ENCODE measurements at places on chromosomes 13 and 19.

DNA sequence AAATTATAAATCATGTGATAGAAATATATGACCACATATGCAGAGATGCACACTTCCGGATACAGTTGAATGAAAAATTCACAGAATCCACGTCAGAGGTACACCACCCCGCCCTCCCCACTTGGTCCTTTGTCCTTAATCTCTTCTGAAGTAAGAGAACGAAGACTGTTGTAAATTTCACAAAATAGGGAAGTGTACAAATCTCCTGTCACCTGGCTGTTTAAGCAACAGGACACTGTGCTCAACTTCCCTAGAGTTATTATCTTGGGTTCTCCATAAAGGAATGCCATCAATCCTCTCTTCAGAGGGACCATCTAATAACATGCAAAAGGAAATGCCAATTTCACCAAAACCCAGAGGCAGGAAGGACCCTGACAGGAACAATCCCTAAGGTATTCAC is 10.5 kb upstream of the CEACAM6 start:
- DNase-seq = no peak

DNA sequence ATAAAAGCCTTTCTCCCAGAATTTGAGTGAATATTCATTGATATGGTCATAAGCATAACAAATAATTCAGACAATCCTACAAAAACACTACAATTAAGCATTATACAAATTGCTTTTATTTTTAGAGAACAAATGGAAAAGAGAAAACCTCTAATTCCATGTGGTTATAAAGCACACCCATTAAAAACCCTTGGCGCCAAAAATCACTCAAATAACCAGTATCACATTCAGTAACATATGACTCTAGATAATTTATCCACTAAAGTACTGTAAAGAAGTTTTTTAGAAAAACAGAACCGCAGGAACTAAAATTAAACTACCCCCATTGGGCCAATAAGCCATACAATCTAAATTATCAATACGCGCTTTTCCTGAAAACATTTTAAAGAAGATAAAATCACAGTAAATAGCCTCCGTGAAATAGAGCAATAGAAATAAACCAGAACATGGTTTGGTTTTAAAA is 569 bp downstream of the LCP1 start:
- no peak for DNase-seq

DNA sequence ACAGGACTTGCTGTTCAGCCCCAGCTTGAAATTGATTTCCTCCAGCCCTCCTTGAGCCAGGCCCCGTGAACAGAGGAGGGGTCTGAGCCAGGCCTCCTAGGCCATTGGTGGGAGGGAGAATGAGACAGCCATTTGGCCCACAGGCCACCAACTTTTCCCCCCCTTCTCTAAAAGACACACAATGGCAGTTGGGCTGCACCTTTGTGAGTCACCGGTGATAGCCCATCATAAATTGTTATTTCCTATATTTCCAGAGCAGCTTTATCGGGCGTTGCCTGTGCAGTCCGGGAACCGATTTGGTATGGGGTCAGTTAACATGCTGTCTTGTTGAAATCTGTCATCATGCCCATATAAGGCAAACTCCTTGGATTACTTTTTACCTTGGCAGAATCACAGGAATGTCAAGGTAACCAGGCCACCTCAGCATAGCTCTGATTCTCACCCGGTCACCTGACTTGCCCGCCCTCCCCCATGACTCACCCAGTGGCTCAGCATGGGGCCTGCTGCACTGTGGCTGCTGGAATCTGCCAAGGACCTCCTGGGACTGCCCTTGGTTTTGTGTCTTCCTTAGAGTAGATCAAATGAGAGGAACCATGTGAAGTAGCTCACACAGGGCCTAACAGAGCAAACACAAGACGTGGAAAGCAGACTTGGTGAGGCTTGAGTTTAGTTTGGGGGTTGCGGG is 36.1 kb downstream of the ACTN4 start:
- no peak for DNase-seq

DNA sequence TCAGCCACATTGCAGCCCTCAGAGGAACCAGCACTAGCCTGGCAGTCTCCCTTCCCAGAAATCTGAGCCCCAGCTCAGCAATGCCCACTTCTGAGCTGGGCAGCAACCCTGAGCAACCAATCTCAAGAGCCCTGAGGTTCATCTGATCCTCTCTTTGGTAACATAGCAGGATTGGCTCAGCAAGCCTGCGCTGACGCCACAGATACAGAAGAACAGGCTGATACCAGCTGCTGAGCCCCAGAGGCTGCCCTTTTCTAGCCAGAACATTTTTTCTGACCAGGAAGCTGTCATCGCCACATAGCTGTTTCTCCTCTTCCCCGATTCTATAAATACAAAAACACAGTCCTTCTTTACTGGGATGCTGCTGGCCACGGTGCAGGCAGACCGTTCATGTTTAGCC is 59.8 kb downstream of the TRPM4 start:
- DNase-seq = no peak

GRCh38 chr13:80339912-80340650 is 845 bp downstream of the SPRY2 start:
- no peak for DNase-seq

GRCh38 chr19:5637971-5638370 is 15.1 kb downstream of the SAFB start:
- no peak for DNase-seq

- no peak for DNase-seq
Measured at GRCh38 chr13:47598340-47598911, 402.6 kb downstream of the SUCLA2 start.

- DNase-seq = peak; percentile 29
Measured at GRCh38 chr19:2543463-2544442, 67.8 kb downstream of the GADD45B start.

GRCh38 chr13:26629260-26629825 is 71.9 kb downstream of the WASF3 start:
- DNase-seq = no peak

GRCh38 chr13:54841682-54842081 is 1813.1 kb downstream of the OLFM4 start:
- DNase-seq = no peak

GRCh38 chr19:17629760-17630159 is 58.4 kb downstream of the UNC13A start:
- DNase-seq = no peak

DNA sequence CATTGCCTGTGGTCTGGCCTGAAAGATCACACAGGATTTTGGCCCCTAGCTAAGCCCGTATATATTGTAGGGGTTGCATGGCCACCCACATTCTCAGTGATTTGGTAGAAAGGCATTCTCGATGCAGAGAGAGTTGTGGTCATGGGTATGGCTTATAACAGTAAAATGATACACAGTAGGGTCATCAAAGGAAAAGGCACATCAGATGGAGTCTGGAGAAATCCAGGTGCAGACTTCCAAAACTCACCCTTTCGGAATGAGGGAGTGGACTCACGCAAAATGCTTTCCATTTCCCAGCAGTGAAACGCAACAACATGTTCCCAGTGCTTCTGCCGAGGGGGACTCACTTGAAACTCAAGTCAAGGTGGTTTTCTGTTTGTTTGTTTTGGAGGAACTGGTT is 802.5 kb upstream of the SLITRK1 start:
- DNase-seq = no peak

DNA sequence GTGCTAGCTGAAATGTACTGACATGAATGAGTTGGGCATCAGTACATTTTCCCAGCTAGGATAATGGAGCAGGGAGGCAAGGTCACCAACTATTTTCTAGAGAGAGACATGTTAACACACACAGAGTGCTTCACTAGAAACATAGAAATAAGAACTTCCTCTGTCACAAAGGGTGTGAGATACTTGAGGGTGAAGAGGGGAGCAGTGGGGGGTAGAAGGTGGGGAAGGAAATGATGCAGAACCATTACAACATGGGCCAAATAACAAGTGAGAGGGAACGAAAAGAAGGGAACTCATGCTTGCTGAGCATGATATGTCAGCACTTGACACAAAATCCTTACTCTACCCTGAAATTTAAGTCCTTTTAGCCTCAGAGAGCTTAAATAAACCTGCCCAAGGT is 87.8 kb upstream of the RFC3 start:
- no peak for DNase-seq

- DNase-seq = no peak
Measured at GRCh38 chr13:32911506-32911905, 104.7 kb upstream of the KL start.

GRCh38 chr13:21031594-21032275 is 29.7 kb downstream of the LATS2 start:
- DNase-seq = no peak

- no peak for DNase-seq
Measured at GRCh38 chr13:67408798-67409197, 178.7 kb upstream of the PCDH9 start.

DNA sequence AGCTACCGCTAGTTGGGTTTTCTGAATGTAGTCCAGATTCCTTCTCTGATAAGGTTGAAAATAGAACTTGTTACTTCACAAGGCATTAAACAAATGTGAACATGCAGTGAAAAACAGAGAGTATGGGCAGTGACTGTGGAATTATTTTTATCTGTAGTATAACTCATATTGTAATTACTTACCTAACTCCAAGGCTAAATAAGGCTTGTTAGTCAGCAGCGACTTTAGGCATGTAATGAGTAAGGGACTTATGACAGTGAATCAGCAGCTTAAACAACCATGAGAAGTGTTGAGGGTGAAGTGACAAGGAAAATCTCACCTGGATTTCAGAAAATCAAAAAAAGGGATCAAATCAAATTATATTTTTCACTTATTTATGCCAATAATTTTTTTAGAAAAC is 1719.5 kb upstream of the MIR17HG start:
- no peak for DNase-seq

DNA sequence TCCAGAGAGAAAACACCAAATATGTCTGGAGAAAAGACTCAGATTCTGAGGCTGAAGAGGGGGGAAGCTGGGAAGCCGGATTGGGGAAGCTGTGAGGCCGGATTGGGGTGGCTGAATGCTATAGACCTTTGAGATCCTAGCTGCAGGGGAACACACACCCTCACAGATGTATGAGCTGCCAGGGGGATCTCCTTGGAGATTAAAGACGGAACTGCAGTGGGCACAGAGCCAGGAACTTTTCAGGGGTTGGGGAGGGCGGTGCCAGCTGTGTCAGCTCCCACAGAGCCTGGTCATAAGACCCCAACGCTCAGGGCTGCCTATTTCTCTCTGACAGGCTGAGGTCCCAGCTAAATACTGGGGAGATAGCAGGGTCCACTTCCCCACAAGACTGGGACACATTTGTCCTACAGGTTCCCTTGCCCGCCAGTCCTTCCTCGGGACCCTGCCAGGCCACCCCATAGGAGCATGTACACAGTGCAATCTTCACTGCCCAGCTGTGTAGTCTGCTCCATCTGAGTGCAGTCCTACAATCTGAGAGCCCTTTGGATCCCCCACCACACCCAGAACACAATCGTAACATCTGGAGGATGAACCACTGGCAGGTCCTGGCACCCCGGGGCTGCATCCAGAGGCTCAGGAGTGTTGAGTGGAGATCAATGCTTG is 1893.9 kb downstream of the PCDH9 start:
- DNase-seq = no peak
